Calu3 (cell line): ENCODE measurements at places on chromosomes 5 and 9. TPM values are rescaled to one million over a fixed set of nuclear protein-coding genes. Genes with fewer than 3 reads are reported as not detected.
A peak's percentile ranks its signal among the peaks of the same experiment; 100 is the strongest.

MED27 gene
- total RNA-seq, result 17.0 and 19.3 TPM in 2 replicates

- H3K4me1 ChIP-seq, result peaks cover 6% of the 10 kb centered on the region
- H3K36me3 ChIP-seq, result peaks cover 13% of the 10 kb centered on the region
- no peak overlapping the region for H3K27ac ChIP-seq
- DNase-seq, result no peak
- no peak overlapping the region for H3K4me3 ChIP-seq
Observed at GRCh38 chr5:76710991-76711390, 4.9 kb upstream of the F2R start.

DNA sequence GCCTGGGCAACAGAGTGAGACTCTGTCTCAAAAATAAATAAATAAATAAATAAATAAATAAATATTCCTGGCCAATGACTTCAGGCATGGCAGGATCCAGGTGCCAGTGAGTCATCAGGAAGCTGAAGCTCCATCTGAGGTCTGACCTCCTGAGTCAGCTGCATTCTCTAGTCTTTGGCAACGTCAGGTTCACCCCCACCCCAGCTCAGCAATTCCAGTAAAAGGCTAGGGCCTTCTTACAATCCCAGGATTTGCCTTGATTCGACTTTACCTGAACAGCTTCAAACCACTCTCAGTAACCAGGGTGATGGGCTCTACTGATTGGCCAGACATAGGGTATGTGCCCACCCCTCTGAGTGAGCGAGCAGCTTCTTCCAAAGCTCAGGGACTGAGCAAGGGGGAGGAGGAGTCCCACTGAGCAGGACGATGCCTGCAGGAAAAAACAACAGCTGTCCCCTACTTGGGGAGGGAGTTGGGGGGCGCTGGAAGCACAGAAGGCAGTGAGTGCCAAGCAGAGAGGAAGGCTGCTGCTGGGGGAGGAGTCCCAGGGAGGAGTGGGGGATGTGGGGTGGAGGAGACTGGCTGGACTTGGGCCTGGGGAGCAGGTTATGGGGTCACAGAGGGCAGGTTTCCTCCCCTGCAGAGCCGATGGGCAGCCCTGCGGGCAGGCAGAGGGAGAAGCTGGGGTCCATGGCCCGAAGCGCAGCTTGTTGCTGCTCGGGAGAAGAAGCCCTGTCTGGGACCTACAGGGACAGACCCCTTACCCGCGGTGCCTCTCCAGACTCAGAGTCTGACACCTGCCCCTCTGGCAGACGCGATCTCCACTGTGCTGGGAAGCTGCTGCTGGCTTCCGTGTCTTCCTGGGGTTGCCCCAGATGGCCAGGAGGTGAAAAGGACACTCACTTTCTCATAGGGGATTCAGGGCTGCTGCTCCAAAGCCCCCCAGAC, 25.9 kb upstream of the UNC5A start:
- no peak overlapping the region for H3K4me3 ChIP-seq
- H3K27ac ChIP-seq, result no peak overlapping the region
- H3K36me3 ChIP-seq, result no peaks in the 10 kb centered on the region
- peaks cover 27% of the 10 kb centered on the region for H3K27me3 ChIP-seq

- no peak for DNase-seq
- peaks cover 8% of the 10 kb centered on the region for H3K4me1 ChIP-seq
- H3K36me3 ChIP-seq, result no peaks in the 10 kb centered on the region
- H3K27me3 ChIP-seq, result no peaks in the 10 kb centered on the region
- H3K4me3 ChIP-seq, result no peak overlapping the region
Observed at GRCh38 chr9:19201899-19202891, 28.3 kb upstream of the DENND4C start.

DNA sequence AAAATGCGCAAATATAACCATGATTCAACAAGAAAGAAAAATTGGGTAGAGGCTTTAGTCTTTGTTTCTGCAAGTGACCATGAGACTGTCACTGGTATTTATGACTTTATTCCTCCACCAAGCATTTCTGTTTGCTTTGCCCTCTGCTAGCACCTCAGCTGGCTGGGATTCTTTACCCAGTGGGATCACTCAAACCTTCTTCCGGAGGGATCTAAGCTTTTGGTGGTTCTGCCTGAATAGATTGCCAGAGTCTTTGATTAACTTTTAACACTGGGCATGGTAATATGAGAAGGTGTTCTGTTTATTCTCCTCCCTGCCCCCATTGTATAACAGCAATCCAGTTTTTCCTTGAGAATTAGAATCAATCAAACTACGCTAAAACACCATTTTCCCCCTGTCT, 59.1 kb upstream of the FBN2 start:
- DNase-seq, result no peak
- no peak overlapping the region for H3K4me3 ChIP-seq
- no peak overlapping the region for H3K27ac ChIP-seq
- no peaks in the 10 kb centered on the region for H3K36me3 ChIP-seq

- H3K27ac ChIP-seq, result no peak overlapping the region
- peaks cover 34% of the 10 kb centered on the region for H3K27me3 ChIP-seq
- DNase-seq, result no peak
- H3K4me3 ChIP-seq, result no peak overlapping the region
Observed at GRCh38 chr9:32716955-32717543, 66.3 kb upstream of the TMEM215 start.

- peak; percentile 3 for DNase-seq
- no peak overlapping the region for H3K27ac ChIP-seq
- H3K36me3 ChIP-seq, result no peaks in the 10 kb centered on the region
- H3K27me3 ChIP-seq, result peaks cover 40% of the 10 kb centered on the region
Observed at GRCh38 chr9:122498883-122499288, 11.7 kb upstream of the OR1J2 start.

DNA sequence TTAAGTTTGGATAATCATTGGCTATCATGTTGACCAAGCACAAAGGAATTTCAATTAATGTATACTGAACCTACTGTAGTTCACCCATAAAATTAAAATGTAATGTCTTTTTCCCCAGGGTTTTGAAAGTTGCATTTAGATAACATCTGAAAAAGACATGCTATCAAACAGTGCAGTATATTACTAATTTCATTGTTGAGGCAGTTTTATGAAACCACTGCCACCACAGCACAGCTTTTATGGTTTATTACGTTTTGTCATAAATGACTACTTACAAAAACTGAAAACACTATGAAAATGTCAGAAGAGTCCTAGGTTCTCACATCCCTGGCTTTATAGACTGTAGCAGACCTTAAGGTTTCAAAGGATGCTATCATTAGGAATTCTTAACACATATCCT, 32.0 kb upstream of the HAPLN1 start:
- no peaks in the 10 kb centered on the region for H3K36me3 ChIP-seq
- DNase-seq, result no peak
- H3K4me3 ChIP-seq, result no peak overlapping the region
- no peaks in the 10 kb centered on the region for H3K4me1 ChIP-seq
- H3K27me3 ChIP-seq, result no peaks in the 10 kb centered on the region

DNA sequence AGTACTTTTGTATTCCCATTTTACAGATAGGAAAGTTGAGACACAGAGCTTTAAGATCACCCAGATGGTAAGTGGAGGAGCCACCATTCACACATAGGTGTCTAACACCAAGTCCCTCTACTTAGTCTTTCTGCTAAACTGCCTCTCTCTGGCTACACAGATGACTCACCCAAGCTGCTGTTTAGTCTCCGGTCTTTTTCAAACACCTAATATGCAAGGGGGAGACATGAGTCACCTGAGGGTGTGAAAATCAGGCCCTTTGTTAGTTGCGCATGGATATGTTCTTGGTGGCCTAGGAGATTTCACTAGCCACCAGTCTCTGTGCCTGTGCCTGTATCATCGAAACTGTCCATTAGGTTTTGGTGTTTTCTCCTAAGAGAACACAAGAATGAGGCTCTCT, 117.8 kb downstream of the MAST4 start:
- H3K4me1 ChIP-seq, result no peaks in the 10 kb centered on the region
- no peak overlapping the region for H3K27ac ChIP-seq
- no peaks in the 10 kb centered on the region for H3K36me3 ChIP-seq
- no peak overlapping the region for H3K4me3 ChIP-seq
- H3K27me3 ChIP-seq, result peaks cover 27% of the 10 kb centered on the region

ARL14EPL gene
- total RNA-seq, result 0.66 and 1.2 TPM in 2 replicates

SOHLH1 gene
- not detected in 2 replicates for total RNA-seq
